ENCODE measurements at places on chromosomes 6 and 20.

- DNase-seq = no peak
These were observed 79.0 kb downstream of the SAMD3 start for GRCh38 chr6:130143709-130144108.

DNA sequence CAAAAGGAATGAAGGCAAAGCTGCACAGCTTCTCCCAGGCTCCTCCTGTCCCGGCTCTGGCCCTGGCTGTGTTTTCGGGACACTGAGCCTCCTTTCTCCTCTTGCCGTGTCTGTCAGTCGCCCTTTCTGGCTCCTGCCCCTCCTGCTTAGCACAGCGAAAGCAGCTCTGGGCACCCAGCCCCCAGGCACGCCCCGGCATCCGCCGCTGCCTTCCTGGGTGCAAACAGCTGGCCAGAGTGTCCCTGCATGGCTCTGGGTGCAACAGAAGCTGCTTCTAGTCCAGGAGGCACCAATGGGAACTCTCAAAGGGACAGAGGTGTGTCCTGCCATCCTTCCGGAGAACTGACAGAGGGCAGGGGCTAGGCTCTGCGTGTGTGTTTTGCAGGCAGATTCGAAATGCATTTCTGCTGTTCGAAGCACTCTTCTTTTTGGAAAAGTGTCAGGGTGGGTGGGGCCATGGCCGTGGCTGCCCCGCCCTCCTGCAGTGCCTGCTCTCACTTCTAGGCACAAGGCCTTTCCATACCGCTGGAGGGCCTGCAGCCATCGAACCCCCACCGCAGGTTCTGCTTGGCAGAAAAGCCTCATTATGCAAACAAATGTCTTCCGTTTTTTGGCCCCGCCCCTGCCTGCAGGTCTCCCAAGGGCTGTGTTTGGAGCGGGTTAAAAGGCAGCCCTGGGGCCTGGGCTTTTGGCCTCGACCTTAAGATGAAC, 15.5 kb downstream of the COL9A3 start:
- DNase-seq = no peak

GRCh38 chr20:47875297-47876025, 90.2 kb upstream of the SULF2 start:
- no peak for DNase-seq

GRCh38 chr6:13273931-13274706, 54.2 kb downstream of the TBC1D7 start:
- peak; percentile 78 for DNase-seq

DNA sequence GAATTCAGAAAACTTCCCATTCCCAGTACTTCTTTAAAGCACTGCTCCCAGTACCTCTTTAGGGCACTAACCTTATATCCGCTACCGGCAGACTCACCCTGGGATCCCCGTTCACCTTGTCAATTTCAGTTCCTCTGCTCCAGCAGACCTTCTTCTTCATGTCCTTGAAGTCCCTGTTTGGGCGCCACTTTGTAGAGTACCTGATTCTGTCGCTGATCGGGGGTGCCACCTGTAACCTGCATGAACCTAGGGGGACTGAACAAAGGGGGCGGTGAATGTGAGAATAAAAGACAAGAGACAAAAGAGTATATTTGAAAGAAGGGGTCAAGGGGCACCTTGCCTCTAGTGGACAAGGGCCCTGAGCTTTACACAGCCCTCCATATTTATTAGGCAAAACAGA, 4.9 kb upstream of the GINS1 start:
- DNase-seq = no peak

GRCh38 chr6:125300992-125301434, 754 bp downstream of the HDDC2 start:
- no peak for DNase-seq

GRCh38 chr6:81938014-81938856, 185.8 kb upstream of the TENT5A start:
- DNase-seq = no peak

GRCh38 chr6:48961781-48962415, 501.2 kb downstream of the MMUT start:
- no peak for DNase-seq

DNA sequence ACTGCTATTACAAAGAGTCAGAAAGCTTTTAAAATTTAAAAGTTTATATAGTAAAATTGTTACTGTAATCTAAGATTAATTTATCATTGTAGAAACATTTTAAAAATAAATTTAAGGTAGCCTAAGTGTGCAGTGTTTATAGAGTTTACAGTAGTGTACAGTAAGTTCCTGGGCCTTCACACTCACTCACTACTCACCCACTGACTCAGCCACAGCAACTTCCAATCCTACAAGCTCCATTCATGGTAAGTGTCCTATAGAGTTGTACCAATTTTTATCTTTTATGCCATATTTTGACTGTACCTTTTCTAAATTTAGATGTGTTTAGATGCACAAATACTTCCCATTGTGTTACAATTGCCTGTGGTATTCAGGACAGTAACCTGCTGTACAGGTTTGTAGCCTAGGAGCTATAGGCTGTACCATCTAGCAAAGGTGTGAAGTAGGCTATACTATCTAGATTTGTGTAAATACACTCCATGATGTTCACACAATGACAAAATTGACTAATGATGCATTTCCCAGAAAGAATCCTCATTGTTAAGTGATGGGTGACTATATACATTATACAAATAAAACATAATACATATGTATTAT, 10.2 kb upstream of the TMEM170B start:
- no peak for DNase-seq

GRCh38 chr20:53903652-53903987, 166.8 kb downstream of the BCAS1 start:
- DNase-seq = no peak

GRCh38 chr6:3466488-3467219, 9.8 kb upstream of the SLC22A23 start:
- DNase-seq = no peak

DNA sequence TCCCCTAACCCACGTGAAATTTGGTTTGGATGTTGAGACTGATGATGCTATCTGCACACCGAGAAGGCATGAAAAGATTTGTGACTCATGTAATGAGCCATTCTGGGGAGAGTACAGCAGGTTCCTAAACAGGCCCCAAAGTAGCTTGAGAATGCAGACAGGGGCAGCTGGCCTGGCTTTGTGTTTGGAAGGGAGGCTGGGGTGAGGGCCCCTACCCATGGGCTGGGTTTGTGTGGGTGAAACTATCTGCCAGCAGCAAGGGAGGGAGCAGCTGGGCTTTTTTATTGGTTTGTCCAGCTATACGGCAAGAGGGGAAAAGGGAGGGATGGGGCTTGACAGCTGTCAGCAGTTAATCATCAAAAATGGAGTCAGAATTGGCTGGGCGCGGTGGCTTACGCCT, 87.0 kb upstream of the RNF24 start:
- no peak for DNase-seq

DNA sequence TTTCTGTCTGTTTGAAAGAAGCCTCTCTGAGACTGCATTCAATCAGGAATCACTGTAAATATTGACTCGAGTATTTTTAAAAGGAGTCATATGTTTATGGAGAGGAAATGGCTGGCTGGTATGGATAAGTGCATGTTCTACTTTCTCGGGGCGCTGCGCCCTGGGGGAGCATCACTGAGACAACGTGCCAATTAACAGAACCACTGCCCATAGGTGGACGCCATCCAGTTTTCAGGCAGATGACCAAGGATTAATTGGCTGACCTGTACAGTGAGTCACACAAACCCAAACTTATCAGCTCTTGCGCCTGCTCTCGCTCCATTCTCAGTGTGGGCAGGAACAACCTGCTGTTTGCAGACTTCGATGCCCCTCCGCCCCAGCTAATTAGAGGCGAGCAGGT, 571.2 kb downstream of the QKI start:
- DNase-seq = no peak

DNA sequence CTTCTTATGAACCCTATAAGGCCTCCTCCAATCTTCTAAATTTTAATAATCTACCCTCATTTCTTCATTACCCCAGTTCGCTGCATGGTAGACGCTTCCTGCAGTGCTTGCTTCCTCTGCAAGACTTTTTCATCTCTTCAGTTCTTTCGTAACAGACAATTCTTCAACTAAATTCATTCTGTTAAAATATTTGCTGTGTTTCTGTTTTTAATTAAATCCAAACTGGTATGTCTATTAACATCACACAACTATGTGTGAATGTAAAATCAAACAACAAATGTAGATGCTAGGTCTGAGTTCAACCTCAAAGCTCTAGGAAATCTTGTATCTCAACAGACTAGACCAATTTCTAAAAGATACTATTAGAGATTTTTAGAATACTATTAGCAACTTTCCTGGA, 199.3 kb downstream of the RNGTT start:
- DNase-seq = no peak

- no peak for DNase-seq
These were observed 492.0 kb upstream of the JAG1 start for GRCh38 chr20:11165789-11166188.

DNA sequence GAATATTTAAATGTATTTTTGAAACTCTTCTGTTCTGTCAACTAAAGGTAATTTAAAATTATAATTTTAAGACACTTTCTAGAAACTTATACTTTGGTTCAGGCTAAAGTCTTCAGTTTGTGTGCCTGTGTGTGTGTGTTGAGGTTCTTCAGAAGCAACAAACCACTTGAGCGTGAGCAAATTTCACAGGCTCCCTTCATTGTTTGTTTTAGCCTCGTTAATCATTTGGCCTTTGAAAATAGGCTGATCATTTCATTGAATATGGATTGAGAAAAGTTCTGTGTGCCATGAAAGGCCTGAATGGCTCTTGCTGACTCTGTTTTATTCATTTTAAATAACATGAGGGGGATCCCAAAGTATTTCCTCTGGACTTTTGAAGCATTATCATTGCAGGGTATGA, 420.1 kb downstream of the CDKAL1 start:
- no peak for DNase-seq

DNA sequence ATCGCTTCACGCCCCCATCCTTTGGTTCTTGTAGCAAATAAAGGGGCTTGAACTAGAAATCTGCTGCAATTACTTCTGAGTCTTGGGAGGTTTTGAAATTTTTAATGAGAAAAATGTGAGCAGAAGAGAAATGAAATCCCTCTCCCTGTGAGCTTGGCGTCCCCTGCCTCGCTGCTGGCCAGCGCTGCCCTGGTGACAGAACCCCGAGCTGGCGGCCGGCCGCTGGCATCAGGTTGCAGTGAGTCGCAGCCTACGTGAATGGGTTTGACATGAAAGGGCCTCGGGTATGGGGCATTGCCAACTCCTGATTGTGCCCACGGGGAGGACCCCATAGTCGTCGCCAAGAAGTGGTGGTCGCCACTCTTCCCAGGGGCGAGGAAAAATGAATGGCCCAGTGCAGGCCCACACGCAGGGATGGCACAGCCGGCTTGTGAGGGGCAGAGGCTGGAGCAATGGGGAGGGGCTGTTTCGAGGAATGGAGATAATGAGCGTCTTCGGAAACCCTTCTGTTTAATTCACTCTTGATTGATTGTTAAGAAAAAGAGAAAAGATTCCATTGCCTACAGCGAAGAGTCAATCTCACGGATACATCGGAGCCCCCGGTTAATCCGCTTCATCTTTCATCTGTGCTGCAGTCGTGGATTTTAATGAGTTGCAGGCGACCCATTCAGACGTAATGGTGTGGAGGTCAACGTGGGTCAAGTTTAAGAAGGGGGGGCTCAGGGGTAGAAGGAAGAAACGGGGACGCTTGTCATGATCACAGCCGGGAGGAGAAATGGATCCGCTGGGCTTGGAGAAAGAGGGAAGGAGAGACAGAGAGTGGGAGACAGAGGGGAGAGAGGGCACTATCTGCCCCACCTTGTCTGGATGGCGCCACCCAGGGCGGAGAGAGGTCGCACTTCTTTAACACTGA, 380.1 kb downstream of the THBS2 start:
- no peak for DNase-seq

DNA sequence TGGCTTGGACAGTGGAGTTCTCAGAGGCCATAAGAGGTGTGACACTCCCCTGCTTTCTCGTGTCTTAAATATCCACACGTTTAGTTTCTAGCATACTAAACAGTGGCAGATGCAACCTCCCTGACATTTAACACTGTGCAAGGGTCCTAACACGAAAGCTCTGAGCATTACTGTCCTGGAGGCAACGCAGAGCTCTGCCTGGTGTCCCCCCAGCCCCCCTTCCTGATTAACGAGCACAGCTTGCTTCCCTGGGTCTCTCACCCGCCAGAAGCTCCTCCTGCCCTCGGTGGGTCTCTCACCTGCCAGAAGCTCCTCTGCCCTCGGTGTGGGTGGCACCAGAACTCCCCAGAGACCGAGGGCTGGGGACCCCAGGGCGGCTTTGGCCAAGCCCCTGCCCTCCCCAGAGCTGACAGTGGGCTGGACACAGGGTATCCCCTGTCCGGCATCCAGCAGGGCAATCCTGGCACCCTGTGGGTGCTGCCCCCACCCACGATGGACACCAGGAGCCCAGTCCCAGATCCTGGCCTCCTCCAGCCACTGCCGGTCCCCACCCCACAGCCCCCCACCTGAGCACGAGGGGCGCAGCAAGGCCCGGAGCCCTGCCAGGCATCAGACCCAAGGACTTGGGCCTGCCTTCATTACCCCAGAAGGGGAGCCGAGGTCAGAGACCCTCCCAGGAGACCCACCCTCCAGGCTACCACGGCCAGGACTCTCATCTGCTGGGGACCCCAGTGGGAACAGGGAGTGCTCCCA, 12.4 kb upstream of the KCNQ2 start:
- no peak for DNase-seq

DNA sequence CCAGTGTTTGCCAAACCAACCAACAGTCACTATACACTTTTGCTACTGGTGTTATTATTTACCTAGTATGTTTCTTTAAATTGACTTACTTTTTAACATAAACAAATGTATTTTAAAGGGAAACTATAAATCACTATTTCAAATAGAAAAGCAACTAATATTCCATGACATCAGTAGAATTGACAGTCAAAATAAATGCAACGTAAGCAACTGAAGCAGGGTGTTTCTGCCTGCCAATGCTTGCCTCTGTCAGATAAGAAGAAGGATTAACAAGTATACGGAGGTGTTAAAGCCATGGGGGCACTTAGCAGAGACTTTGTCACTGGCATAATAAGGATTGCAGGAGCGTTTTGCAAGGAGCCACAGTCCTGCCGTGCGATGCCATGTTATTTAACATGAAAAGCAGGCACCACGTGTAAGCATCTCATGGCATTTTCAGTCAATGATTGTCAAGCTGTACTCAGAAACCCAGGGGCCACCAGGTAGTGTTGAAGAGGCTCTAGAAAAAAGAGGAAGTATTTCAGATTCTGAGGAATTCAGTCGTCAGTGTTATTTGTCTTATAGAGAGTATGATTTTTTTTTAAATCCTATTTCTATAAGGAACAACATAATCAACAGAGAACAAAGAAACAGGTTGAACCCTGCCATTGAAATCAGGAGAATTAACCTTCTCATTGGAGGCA, 131.7 kb downstream of the BFSP1 start:
- no peak for DNase-seq

- no peak for DNase-seq
These were observed 82.9 kb downstream of the PDE10A start for GRCh38 chr6:165580136-165580535.

Data from stimulated activated CD8-positive, alpha-beta memory T cell treated with anti-CD3 and anti-CD28 coated beads, Interleukin-7, amount 100 ng/mL, for 4 hours (primary cell).